NCI-H2227 treated with DMSO at 0.1 percent for 48 hours (cell line): ENCODE measurements at places on chromosomes 2 and 18.

- DNase-seq: no peak
These were observed 54.5 kb downstream of the RBBP8 start for GRCh38 chr18:22987547-22988189.

GRCh38 chr2:109497911-109498870 is 115.6 kb downstream of the SEPTIN10 start:
- no peak for DNase-seq

DNA sequence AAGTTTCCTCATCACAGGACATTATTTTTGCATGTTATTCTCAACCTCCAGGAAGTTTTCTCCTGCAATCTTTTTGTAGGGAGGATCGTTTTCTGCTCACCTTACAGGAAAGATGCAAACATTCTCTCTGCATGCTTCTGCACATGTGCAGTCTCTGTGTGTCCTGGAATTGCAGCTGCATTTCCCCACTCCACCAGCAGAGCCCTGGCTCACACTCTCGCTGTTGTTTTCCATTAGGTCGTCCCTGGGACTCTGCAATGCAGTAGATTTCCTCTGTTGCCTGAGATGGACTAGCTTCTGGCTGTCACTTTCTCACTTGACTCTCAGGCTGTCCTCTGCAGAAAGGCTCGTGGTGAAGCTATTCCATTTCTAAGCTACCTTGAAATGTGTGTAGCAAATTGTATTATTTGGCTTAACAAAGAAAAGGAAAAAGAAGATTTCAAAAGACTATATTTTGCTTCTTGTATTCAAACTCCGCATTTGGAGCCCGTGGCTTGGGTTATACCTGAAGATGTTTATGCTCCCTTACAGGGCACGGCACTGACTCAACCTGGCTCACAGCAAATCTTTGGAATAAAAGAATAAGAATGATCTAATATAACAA is 346.7 kb downstream of the RAD51AP2 start:
- DNase-seq: no peak

DNA sequence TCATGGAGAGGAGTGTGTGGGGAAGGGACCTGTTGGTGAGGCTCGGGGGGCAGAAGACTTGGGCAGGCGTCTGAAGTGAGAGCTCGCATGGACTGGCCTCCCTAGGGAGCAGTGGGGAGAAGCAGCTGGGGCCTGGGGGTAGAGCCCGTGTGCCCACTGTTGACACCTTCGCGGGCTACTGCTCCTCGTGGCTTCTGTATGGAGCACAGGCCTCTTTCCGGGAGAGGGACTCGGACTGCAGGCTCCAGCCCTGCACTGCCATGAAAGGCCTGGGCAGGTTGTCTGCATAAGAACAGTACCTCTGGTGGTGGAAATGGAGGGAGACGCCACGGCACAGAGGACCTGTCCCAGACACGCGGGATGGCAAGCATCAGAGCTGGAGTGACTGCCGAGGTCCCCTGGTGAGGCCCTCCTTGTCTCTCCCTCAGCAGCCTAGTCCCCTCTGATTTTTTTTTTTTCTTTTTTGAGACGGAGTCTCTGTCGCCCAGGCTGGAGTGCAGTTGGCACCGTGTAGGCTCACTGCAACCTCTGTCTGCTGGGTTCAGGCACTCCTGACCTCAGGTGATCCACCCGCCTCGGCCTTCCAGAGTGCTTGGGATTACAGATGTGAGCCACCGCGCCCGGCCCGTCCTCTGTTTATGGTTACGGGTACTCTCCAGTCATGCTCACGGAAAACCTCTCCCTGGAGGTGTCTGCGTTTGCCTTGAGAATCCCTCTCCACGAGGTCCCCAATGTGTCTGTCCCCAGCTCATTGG is 44.7 kb upstream of the PTMA start:
- no peak for DNase-seq

DNA sequence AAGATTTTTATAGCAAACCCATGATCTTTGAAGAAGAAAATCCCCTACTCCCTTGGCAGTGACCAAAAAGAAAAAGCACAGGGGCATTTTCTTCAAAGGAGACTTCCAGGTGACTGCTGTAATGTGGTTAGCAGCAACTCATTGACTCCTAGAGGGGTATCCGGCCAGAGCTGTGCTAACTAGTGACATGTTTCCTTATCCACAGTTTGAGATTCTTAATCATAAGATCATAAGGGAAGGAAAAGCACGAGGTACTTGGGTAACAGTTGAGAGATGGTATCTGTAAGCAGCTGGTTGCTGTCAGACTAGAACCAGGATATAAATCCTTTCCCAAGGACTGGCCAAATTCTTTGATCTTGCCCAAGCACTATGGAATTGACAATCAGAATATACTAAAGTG is 124.7 kb downstream of the MREG start:
- DNase-seq: no peak

- no peak for DNase-seq
These were observed 241.4 kb upstream of the FBXO11 start for GRCh38 chr2:48147719-48148118.

GRCh38 chr2:26560892-26561291 is 80.3 kb downstream of the CIB4 start:
- DNase-seq: no peak

DNA sequence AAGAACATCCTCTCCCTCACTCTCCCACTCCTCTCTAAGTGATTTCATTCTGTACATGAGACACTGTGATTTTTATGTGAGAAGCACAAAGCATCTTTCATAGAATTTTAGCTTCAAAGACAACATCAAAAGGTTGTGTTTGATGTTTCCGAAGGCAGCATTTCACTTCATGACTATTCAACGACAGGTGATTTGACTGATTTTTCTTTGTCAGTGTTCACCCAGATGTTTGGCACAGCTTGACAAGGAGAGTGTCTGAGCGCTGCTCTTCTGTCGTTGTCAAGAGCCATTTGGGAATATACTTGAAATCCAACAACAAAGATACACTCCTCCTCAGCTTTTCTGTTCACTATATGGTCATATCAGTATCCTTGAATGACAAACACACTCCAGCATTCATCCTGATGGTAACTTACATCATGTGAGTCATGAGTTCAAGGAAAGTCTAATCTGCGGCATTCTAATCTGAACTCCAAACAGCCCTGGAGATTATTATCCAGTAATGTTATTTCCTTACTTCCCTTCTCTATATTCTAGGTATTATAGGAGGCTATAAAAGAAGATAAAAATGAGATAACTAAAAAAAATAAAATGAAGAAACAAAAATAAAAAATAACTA is 45.9 kb upstream of the ST6GAL2 start:
- DNase-seq: no peak

- DNase-seq: no peak
These were observed 43.6 kb upstream of the ZNF804A start for GRCh38 chr2:184554736-184555135.

- peak; percentile 2 for DNase-seq
These were observed 219.0 kb downstream of the SH3BP4 start for GRCh38 chr2:235170536-235171521.

DNA sequence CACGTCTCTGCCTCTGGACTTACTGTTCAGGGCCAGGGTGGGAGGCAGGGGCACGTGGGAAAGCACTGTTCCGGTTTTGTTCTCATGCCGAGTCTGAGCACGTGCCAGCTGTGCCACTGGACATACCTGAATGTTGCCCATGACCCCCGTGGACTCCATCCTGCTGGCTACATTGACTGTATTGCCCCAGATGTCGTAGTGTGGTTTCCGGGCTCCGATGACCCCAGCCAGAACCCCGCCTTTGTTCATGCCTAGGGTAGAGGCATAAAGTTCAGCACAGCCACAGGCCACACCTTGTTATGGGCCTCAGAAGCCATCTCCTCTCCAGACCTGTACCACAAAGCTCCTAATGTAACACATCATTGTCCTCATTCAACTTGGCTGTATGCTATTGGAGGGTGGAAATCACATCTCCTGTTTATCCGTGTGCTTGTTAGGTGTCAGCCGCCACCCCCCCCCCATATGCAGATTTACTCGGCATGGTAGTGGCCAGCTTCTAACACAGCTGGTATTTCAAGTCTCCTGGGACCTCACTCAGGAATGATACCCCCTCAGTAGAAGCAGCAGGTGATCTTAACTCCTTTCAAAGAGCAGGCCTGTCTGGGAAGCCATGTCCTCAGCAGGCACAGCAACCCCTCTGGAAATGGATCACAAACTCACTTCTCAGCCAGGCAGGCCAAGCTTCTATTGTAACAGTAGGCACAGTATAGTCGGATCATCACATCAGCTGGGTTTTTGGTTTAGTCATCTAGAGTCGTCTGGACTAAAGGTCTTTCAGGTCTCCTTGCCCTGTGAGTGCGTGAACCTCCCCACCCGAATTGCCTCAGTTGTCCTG is 27.6 kb downstream of the CENPO start:
- no peak for DNase-seq

GRCh38 chr2:206512999-206513398 is 69.7 kb downstream of the ADAM23 start:
- DNase-seq: no peak
